ENCODE measurements at places on chromosomes 16 and 17. TPM values are rescaled to one million over a fixed set of nuclear protein-coding genes. Genes with fewer than 3 reads are reported as not detected.

DNA sequence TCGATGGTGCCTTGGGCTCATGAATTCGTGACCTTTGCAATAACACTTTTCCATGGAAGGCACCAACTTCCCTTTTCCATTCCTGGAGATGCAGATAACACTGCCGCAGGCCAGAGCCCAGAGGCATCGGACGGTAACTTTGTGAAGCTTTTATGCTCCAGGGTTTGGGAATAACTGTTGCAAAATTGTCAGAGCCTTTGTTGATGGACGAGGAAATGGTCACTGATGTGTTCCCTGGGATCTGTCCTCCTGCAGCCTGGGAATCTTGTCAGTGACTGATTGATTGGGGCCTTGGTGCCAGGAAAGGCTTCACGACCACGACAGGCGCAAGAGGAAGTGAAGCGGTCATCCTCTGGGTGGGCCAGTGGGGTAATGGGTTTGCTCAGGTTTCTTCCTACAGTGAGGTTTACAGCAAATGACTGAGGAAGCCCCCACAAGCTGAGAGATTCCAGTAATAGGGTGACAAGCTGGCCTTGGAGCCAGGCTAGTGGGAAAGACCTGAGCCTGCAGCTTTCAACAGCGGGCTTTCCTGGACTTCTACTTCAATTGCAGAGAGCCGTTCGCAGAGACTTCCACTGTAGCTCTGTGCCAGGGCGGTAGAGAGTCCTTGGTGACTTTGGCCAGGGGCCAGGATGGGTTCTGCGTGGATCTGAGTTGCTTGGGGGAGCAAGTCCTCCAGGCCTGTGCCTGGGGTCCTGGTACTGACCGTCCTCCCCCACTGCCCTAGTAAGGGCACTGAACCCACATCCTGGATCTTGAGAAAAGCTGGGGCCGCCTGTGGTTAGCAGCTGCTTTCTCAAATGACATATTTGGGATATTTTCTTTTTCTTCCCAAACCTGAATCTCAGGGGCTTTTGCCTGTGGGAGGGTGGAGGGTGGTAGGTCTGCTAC lies 37.6 kb downstream of the PGS1 start:
- DNase-seq, result no peak

GRCh38 chr17:65556014-65556909 lies 5.2 kb downstream of the AXIN2 start:
- DNase-seq, result peak; percentile 21

DNA sequence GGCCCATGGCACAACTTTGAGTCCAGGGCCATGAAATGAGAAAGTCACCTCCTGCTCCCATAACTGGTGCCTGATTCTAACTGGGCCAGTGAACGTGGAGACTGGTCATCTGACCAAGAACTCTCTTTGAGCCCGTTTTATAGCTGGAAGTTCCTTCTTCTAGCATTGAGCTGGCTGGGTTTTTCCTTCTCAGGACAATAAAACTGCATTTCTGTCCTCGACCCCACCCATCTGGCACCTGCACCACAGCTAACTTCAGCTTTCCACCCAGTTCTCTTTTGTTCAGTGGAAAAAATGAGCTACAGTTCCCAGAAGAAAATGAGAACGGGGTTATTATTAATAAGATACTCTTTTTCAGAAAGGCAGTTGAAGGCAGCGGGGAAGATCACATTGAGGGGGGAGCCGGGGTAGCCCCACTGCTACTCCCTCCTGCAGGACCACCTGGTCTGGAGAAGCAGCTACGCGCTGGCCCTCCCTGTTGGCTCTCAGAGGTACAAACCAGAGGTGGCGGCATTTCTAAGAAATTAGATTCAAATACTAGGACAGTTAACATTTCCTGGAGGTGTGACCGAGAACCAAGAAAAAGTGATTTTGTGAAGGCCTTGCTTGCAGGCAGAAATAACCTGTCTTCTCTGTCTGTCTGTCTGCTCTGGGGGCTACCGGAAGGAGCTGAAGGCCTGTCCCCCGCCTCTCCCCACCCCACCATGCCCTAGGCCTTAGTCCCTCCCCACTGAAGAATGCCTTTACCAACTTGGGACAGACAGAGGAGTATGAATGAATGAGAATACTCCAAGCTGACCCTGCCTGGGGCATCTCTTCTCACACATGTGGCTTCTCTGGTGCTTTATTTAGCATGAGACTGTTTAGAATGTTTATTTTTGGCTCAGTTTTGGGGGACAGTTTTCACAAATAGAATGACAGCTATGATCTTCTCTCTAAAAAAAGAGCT lies 123.9 kb downstream of the XYLT1 start:
- DNase-seq, result no peak

DNA sequence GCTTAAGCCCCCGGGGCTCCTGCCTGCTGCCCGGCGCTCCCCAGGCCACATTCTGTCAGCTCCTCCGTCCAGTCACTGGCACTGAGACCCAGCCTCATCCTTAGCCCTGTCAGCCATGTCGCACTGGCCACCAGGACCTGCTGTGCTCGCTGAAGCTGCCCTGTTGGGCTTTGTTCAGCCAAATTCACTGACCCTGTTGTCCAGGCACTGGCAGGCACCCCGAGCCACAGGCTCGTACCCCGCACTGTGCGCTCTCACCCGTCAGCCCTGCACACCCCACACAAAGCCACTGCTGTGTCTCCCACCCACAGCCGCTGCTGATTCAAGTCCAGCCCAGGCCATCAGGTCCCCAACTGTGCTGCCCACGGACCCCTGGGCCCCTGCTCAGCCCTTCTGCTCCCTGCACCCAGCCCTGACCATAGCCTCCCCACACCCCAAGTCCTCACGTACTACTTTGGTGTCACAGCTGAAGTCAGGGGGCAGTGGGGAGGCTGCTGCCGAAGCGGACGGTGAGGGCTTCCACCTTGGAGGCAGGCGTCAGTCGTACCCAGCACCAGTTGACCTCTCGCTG lies 131.5 kb upstream of the CHMP6 start:
- no peak for DNase-seq

- DNase-seq, result no peak
These were observed 104.7 kb downstream of the SOCS1 start for GRCh38 chr16:11151156-11151884.

- DNase-seq, result peak; percentile 72
These were observed 158.3 kb downstream of the RAB11FIP4 start for GRCh38 chr17:31549525-31550388.

DNA sequence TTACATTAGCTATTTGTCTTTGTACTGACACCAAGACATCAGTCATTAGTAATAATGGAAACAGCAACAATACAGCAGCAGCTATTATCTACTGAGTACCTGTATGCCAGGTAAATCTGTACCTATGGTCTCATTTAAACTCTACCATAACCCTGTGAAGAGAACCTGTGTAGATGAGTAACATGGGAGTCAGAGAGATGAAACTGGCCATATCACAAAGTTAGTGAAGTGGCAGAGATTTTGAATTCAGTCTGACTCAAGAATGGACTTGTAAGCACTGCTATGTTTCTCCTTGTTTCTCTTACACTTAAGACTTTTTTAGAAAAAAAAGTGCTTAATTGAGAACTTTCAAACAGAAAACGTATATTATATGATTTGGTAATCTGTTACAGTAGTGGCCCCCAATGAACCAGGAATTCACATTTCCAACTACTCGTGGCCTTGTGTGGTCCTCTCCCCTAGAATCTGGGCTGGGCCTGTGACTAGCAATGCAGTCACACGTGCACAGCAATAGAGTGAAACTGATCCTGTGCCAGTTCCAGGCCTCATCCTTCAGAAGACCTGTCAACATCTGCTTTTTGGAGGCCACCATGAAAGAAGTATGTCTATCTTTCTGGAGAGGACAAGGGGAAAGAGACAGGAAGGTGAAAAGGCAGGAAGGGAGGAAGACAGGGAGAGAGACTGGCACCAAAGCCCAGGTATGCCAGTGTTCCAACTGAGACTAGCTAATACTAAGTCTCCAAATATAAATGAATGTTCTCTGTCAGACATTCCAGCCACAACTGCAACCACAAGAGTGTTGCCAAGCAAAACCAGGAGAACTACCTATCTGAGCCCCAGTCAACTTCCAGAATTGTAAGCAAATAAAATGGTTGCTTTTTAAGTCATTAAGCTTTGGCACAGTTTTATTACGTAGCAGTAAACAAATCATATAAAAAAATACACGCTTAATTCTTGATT lies 12.0 kb downstream of the CRLF3 start:
- peak; percentile 44 for DNase-seq

- no peak for DNase-seq
These were observed 16.4 kb downstream of the RARA start for GRCh38 chr17:40325156-40326013.

DNA sequence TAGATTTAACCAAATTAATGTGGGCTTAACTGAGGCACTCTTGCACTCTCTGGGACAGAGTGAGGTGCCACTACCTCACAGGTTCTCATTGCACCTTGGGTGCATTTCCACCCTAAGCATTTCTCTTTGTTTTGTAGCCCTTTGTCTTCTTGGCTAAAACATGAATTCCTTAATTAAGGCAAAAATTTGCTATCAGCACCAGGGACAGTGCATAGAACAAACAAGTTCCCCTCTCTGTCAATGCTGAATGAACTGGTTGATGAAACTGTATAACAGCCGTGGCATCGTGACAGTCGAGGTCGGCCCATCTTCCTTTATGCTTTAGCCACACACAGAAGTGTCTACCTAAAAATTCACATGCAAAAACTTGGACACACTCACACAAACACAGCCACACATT lies 74.8 kb downstream of the HS3ST2 start:
- DNase-seq, result no peak

The TMEM132E gene
- not detected for polyA plus RNA-seq

The CYGB gene
- polyA plus RNA-seq, result 10.3 TPM

The ABCC12 gene
- not detected for polyA plus RNA-seq

The WNK4 gene
- 0.10 TPM for polyA plus RNA-seq

The CSH1 gene
- polyA plus RNA-seq, result not detected
